ENCODE measurements at places on chromosomes 1 and 21.

DNA sequence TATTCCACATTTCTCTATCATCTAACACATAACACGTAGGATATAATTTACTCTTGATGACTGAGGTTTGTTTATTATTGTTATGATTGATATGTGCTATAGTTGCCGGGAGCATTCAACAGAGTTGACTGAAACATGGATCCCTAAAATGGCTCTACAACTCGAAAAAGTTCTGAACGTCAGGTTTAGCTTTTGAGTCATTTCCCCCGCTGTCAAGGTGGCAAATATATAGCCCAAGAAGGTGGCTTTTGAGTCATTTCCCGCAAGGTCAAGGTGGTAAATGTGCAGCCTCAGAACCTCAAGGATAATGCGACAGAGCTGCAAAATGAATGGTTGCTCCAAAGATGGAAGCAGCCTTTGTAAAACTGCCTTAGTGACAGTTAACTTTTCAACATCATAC lies 104.0 kb downstream of the NIBAN1 start:
- DNase-seq: no peak

- DNase-seq: no peak
These were observed 5.1 kb downstream of the CR1 start for GRCh38 chr1:207501071-207501470.

DNA sequence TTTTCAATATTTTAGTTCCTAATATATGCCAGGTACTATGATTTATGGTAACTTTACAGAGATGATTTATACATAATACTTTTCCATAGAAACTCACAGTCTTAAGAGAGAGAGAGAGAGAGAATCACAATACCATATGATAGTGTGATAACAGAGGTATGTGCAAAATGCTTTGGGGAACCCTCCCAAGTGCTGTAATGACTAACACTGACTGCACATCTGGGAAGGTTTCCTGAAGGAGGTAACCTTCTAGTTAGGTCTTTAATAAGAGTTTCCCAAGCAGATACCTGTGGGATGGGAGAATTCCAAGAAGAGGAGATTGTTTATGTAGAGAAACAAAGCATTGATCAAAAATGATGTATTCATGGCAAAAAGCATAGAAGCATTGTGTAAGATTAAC lies 34.6 kb upstream of the PIGC start:
- no peak for DNase-seq

DNA sequence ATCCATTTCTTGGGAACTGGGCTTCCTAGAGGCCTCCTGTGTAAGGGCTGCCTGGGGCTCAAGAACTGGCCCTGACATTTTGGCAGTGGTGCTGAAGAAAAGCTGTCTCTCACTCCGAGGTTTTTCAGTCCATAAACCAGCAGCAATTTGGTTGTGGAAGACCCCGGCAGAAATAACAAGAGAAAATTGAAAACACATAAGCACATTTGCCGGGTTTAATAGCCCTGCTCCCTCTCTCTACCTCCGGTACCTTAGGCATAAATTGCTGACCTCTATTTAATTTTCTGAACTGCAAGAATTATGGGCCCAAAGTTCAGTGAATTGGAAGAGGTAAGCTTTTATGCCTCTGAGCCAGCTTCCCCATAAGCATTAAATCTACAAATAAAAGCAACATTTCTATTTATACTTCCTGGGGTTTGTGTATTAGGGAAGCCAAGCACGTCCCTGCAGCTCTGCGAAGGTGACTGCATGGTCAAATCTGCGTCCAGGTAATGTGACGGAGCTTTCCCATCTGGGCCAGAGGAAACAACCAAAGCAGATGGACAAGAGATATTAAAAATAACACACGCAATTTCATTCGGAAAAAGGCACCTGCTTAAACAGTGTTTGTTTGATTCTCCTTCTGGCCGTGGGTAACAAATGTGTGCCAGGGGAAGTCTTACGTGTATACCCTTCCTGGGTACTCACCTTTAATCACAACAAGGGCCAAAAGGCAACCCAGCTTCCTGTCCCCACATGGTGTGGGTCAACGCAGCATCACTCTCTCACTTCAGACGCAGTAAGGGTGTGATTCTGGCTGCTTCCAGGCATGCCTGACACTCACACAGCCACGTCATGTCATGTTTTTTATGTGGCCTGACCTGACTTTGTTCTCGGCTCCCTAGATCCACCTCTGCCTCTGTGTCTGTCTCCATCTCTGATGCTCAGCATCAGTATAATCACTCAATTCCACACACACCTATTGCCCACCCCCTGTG lies 69.2 kb downstream of the PAPPA2 start:
- no peak for DNase-seq
